ENCODE measurements at places on chromosomes 11 and 22.

- peak; percentile 35 for DNase-seq
Observed at GRCh38 chr11:20110908-20111669, 49.2 kb downstream of the DBX1 start.

DNA sequence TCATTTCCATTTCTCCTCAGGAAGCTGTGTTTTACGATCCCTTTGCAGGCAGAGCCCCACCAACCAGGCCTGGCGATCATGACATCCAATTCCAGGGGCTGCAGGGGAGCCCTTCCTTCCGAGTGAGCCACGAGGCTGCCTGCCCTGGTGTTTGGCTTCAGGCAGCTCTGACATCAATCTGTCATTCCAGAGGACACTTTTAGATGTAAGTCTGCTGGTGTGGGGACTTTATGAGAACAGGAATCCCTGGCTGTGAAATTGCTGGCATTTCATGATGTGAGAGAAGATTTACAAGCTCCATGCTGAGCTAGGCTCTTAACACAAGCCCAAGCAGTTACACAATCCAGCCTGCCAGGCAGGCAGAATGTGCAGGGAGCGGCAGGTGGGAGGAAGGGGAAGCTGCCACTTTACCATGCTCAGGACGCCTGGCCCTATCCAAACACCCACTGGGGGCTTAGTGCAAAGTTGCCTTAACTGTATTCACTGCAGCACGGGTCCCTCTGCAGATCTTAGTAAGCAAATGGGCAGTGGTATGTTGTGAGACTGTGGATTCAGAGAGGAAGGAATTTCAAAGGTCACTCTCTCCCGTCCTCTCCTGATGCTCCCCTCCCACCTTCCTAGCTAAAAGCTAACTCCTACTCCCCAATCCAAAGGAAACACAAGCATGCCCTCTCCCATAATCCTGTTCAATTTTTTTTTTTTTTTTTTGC is 43.4 kb upstream of the MICAL2 start:
- DNase-seq: no peak

- DNase-seq: no peak
Observed at GRCh38 chr11:14384338-14384737, 25.4 kb upstream of the RRAS2 start.

GRCh38 chr11:106463796-106464201 is 386.3 kb downstream of the AASDHPPT start:
- no peak for DNase-seq

DNA sequence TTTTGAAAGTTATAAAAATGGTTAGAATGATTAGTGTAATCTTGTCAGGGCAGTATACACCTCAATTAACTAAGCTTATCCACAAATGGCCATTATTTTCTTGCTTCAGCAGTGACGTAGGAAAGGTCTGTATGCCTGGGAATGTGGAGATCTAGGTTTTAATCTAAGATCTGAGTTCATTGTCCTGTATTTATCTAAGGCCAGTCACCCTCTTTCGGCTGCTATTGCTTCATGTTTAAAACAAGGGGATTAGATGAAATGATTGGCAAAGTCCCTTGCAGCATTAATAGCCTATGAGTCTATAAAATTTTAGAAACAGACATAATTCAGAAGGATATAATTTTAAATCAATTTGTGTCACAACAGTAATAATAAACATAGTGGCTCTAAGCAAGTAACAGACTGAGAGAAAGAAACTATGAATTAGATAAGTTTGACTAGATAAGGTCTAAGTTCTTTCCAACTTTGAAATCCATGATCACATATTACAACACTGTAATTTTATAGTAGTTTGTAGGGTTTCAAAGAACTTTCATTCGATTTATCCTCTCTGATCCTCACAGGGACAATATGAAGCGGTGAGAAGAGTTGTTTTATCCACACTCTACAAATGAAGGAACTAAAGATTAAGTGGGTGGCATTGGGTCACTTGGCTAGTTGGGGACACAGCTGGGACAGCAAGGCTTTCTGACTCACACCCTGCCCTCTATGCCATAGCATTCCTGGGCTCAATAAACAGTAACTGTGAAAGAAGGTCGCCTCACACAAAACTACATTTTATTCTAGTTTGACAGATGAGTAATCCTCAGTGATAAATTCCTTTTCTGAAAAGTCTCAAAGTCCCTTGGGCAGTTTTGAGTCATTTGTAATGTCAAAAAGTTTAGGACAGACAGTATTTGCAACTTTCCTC is 60.6 kb upstream of the RDX start:
- no peak for DNase-seq

DNA sequence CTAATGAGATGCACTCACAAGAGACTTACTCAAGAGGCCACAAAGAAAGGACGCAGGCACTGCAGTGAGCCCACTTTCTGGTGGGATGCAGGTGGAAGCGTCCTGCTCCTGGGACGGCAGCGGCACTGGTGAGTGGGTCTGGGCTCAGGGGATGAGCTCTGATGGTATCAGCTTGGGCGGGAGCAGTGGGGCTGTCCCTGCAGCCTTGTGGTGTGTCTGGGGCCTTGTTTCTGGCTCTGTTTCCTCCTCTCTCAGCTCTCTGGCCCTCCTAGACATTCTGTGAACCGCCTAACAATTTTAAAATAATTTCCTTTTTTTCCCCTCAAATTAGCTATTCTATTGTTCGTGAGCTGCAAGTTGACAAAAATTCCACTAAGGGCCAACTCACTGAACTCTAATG is 8.8 kb upstream of the ST14 start:
- no peak for DNase-seq
